ENCODE measurements at places on chromosomes 5 and 9.

DNA sequence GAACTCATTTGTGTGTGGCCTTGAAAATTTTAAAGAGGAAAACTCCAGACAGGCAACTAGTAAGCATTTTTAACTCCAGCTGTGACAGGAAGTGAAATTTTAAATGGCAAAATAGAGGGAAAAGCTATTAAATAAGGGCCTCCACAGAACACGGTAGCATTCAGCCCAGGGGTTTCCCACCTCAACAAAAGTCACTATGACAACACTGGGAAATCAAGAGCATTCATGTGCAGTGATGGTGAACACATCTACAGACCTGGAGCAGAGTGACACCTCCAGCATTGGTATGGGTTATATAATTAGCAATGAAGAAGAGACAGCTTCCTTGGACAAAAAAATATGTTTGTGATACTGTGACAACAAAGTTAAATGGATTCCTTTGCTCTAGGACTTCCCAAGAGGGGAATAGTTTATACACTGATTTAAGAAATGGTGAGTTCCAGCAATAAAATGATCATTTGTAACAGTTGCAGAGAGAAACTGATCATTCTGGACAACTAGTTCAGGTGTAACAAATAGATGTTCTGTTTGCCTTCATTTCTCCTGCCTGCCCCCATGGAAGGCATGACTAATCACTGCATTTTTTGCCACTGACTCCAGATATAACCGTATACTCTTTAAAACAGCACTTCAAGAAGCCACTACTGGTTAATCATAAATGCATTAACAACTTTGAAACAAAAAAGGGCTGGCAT, 93.3 kb upstream of the SLC44A1 start:
- DNase-seq, result no peak

GRCh38 chr9:34653151-34654072, 1.4 kb downstream of the IL11RA start:
- no peak for DNase-seq

DNA sequence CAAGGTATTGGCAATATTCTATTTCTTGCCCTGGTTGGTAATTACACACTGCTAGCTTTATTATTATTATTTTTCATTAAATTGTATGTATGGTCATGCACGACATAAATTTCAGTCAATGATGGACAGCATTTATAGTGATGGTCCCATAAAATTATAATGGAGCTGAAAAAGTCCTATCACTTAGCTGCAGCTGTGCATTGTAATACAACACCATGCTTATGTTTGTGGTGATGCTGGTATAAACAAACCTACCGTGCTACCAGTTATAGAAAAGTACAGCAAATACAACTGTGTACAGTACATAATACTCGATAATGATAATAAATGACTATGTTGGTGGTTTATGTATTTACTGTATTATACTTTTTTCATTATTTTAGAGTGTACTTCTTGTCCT, 65.5 kb downstream of the NR3C1 start:
- DNase-seq, result no peak

GRCh38 chr9:116891424-116891823, 204.3 kb downstream of the TRIM32 start:
- DNase-seq, result no peak

- no peak for DNase-seq
Measured at GRCh38 chr9:91795598-91796241, 154.3 kb downstream of the ROR2 start.

- DNase-seq, result no peak
Measured at GRCh38 chr9:126508171-126508591, 105.5 kb upstream of the LMX1B start.

DNA sequence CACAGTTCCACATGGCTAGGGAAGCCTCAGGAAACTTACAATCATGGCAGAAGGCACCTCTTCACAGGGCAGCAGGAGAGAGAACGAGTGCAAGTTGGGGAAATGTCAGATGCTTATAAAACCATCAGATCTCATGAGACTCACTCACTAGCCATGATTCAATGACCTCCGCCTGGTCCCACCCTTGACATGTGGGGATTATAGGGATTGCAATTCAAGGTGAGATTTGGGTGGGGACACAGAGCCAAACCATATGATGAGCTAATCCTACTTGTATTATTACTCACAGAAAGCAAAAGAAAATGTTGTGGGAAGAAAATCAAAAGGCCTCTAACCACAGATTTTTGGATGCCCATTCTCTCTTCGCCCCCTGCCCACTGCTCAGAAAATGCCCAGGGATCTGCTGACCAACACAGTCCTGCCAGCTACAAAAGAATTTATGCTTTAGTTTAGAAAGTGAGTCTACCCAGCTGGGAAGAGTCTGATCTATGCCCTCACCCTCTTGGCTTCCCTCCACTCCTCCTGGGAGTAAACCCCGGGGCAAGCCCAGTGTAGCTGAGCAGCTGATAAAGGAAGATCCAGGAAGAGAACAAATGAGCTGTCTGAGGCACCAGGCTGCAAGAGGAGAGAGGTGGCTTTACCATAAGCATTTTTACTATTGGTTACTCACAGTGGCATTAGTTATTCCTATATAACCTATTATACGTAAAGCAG, 53.1 kb downstream of the RNF130 start:
- DNase-seq, result no peak

- DNase-seq, result no peak
Measured at GRCh38 chr5:97420646-97421045, 237.6 kb upstream of the RIOK2 start.

- DNase-seq, result no peak
Measured at GRCh38 chr9:137115394-137116026, 977 bp upstream of the DPP7 start.

- no peak for DNase-seq
Measured at GRCh38 chr5:105940181-105940580, 1730.6 kb downstream of the EFNA5 start.

DNA sequence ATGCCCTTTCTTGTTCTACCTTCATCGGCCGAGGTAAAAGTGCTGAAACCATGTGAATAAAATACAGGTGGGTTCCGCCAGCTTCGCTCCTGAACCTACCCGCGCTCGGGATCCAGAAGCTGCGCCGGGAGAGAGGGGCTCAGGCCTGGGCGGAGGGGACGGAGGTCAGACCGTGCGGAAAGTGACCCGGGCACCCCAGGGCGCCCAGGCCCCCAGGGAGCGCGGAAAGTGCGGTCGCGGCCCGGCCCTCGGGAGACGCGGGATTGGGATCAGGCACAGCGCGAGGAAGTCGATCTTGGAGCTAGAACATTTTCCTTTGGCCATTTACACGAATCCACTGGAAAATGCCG, 329 bp downstream of the SYK start:
- DNase-seq, result no peak

GRCh38 chr9:132055756-132056155, 23.9 kb downstream of the MED27 start:
- no peak for DNase-seq

DNA sequence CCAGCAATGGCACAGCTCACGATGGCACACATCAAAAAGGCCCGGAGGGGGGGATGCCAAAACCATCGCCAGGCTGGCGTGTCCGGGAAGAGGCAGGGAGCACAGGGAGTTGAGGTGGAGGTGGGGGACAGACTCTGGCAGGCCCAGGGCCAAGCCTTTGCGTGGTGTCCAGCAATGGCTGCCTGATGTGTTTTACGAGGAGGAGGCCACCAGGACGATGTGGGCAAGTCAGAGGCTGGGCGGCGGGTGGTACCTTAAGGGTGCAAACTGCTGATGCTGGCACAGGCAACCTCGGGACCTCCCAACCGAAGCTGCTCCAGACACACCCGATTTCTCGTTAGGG, 4.7 kb downstream of the VAV2 start:
- no peak for DNase-seq

DNA sequence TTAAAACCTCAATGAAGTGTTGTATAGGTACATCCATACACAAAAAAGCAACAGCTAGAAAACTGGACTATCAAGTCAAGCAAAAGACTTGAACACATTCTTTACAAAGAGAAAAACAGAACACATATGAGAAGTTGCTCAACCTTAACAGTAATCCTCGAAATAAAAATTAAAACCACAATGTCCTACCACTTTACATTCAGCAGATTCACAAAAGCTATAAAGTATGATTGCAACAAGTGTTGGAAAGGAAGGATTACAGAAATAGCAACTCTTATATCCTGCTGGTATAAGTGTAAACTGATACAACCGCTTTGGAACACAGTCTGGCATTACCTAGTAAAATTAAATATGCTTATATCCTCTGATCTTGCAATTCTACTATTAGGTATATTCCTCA, 28.5 kb upstream of the GOLGA1 start:
- no peak for DNase-seq

- DNase-seq, result no peak
Measured at GRCh38 chr9:121219530-121219929, 17.9 kb upstream of the RAB14 start.

- DNase-seq, result no peak
Measured at GRCh38 chr5:113230711-113231652, 203.8 kb downstream of the TSSK1B start.

- no peak for DNase-seq
Measured at GRCh38 chr5:140855772-140856674, at the start of gene PCDHA10. Gene PCDHA10 (plus strand): TSS chr5:140855897. CDS start chr5:140856049, 152 bp downstream.

DNA sequence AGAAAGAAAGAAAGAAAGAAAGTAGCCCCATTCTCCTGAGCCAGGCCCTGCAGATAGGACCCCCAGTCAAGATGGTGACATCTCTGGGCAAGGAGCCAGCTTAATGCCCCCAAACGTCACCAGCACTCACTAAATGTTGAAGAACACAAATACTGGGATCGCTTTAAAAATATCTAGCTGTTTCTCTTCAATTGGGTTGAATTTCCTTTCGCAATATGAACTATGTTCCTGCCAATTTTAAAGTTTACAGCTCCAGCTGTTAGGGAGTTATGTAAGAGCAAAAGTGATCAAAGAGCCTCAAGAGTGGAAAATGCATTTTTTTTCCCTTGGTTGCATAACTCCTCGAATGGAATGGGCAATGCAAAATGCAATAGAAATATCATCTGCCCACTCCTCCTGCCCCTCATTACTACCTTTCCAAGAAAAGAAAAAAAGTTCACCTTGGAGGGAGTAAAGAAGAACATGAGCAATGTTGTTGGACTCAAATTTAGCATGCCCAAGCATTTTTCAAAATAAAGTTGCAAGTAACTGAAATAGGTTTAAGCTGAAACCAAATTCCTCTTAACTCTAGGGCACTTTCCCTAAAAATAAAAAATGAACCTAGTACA, 244.2 kb upstream of the PIK3R1 start:
- DNase-seq, result no peak

DNA sequence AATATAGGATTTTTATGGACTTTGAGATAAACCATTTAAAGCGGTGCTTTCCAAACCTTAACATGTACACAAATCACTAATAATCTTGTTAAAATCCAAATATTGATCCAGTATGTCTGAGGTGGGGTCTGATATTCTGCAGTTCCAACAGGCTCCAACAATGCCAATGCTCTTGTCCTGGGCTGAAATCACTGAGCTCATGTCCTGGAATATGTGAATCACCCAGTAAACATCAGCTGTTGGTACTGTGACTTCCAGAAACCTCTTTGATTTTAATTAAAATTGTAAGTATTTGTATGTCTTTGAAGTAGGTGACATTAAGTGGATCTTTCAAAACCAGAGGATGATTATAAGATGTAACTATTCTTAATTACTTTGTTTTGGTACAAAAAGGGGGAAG, 52.8 kb upstream of the CAST start:
- no peak for DNase-seq

GRCh38 chr5:123088031-123088805, 823 bp upstream of the PRDM6 start:
- DNase-seq, result no peak

DNA sequence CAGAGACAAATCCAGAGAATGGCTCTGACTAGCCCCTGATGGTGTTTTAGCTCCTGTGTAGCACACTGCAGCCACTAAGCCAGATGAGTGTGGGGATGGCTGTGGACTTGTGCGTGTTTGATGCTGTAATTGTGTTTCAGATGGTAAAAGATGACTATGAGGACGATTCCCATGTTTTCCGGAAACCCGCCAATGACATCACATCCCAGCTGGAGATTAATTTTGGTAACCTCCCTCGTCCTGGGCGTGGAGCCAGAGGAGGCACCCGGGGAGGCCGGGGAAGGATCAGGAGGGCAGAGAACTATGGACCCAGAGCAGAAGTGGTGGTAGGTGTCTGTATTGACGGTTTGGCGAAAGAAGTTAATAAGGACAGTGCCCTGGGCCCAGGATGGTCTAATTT, 38.0 kb downstream of the HABP4 start:
- no peak for DNase-seq

DNA sequence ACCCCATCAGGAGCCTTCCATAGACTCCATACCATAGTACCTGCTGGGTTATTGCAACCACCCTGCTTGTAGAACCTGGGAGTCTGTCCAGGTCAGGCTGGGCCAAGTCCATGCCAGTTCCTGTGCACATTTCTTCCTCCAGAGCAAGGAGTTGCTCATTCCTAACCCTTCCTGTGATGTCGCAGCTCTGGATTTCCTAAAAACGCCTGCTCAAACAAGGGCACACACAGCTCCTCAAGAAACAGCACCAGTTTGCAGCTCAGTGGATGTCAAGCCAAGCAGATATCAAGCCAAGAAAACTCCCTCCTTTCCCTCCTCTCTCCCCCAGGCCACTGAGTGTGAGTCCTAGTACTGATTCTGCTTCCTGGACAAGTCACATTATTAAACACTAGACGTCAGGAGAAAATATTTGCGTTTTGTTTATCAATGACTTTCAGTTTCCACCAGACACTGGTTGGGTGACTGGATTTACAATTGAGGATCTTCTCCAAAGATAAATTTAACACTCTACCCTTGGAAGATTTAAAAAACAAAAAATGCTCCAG, 59.6 kb downstream of the SLC1A1 start:
- no peak for DNase-seq

DNA sequence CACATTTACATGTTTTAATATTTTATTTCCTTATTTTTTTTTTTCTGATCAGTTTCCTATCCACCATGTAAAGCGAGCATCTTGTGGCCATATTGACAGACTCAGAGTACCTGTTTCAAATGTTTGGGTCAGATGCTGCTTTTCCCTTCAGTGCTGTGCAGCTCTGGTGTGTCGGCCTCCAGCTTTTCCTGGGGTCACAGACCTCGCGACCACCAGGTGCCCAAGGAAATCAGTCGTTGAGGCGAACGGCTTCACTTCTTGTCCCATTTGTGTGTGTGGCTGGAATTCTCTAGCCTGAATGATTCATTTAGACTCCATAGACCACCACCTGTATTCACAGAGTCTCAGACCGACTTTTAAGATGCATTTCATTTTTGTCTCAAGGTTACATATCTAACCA, 166.9 kb upstream of the SPRY4 start:
- DNase-seq, result no peak

GRCh38 chr5:134082264-134082992, 32.1 kb upstream of the TCF7 start:
- DNase-seq, result no peak

GRCh38 chr5:64210866-64211265, 45.2 kb downstream of the RNF180 start:
- DNase-seq, result no peak

DNA sequence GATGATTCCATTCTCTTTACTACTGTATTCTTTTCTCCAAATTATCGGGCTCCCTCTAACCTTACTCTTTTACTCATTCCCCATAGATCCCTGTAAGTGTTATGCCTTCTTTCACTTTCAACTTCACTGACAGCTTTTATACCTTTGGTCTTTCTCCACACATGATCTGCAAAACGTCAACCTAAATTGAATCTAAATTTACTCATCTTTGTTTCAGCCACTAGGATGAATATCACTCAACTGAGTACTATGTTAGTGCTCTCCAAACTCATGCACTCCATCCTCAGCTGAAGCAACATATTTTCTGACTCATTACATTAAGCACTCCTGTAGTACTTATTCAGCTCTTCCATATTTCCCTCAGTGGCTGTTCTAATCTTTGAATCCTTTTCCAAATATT, 133.4 kb downstream of the ADAMTS19 start:
- DNase-seq, result no peak

- DNase-seq, result no peak
Measured at GRCh38 chr9:98427491-98427890, 172.0 kb upstream of the TBC1D2 start.
